ENCODE measurements at places on chromosomes 1 and 21.

DNA sequence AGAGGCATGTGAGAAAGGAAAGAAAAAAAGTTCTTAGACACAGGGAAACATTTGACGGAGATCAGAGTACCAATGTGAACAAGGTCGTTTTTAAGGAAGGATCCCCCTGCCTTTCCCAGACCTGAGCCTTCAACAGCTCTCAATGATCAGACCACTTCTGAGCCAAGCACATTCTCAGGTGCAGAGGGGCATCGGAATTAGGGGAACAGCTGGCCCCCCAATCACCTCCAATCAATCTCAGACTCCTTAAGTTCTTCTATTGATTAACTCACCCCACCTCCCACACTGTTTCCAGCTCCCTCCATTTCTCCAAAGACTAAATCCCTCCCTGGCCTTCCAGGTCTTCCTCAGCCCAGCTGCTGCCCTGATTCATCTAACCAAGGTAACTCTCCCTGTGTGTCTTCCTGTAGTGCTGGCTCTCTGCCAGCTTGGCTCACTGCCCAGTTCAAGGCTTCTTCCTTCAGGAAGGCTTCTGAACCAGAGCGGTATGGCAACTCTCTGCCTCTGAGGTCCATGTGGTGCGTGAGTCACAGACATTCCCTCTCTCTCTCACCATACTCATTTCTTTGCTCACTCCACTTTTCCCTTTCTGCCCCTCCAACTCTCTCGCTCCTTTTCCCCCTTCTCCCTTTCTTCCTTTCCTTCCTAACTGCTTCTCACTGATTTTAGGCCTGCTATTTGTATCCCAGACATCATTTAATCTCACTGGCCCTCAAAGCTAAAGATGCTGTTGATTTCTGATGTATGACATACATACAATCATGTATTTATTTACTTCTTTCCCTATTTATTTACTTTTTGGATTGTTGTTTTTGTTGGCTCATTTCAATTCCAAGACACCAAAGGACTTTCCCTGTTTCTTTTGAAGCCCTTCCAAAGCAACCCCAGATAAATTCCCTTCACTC, 18.1 kb downstream of the CFAP45 start:
- no peak for DNase-seq

- DNase-seq, result no peak
These were observed 213.7 kb downstream of the LRRC40 start for GRCh38 chr1:69991644-69992043.

DNA sequence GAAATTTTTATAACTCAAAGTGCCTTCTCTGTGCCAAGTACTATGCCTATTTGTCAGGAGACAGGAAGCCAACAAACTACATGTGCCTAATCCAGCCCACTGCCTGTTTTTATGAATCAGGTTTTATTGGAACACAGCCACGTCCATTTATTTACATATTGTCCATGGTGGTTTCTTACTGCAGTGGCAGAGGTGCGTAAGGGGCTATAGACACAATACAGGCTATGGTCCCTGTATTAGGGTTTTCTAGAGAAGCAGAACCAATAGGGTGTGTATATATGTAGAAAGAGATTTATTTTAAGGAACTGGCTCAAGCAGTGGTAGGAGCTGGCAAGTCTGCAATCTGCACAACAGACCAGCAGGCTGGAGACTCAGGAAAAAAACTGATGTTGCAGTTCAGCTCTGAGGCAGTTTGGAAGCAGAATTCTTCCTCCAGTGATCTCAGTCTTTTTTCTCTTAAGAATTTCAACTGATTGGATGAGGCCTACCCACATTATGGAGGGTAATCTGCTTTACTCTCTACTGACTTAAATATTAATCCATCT, 15.4 kb downstream of the PPIE start:
- DNase-seq, result no peak

- DNase-seq, result no peak
These were observed 7.4 kb upstream of the CELSR2 start for GRCh38 chr1:109241841-109242345.

DNA sequence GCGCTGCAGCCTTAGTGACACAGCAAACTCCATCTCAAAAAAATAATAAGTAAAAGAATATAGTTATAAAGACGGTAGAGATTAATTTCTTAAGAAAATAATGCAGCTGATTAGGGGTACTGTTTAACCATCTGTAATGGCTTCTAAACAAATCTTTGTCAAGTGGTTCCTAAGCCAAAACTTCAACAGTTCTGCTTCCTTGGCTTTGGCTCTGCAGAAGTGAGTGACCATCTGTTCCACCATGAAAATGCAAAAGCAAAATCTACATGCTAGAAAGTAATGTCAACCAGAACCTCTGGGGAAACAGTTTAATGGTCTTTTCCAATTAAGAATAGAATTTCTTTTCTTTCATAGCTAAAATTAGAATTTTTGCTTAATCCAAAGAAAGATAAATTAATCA, 8.3 kb upstream of the SH2D5 start:
- DNase-seq, result no peak

DNA sequence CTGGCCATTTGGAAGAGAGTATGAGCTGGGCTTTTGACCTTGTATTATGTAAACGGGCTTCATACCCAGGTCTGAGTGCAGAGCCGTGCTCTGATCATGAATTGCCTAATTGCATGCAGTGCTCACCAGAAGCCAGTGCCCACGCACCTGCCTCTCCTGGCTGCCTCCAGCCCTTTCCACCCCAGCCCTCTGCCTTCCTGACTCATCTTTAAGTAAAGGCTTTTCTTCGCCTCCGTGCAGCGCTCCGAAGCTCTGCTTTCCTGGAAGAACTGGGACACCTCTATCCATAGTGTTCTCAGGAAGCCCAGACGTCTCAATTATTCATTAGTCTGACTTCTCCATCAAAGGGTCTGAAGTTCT, 413.7 kb downstream of the PTPRU start:
- DNase-seq, result no peak

GRCh38 chr1:109542657-109543056, 3.0 kb downstream of the GPR61 start:
- DNase-seq, result no peak

DNA sequence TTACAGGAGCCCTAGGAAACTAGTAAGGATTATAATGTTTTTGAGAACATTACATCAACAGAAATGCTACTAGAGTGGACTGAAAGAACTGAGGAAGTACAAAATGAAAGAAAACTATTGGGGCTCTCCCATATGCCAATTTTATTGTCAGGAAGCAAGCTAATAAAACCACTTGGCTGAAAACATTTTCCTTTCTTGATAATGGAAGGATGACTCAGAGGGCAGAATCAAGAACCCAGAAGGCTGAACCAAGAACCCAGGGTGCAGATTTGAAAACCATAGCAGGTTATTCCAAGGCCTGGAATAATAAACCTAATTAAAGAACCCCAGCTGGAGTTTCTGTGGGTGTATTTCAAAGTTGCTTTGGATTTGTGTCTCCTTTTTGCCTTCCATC, 70.7 kb downstream of the RPE65 start:
- no peak for DNase-seq

- no peak for DNase-seq
These were observed 34.7 kb upstream of the PDE9A start for GRCh38 chr21:42618707-42619102.

- DNase-seq, result peak; percentile 25
These were observed 107.6 kb downstream of the FASLG start for GRCh38 chr1:172766462-172766861.

DNA sequence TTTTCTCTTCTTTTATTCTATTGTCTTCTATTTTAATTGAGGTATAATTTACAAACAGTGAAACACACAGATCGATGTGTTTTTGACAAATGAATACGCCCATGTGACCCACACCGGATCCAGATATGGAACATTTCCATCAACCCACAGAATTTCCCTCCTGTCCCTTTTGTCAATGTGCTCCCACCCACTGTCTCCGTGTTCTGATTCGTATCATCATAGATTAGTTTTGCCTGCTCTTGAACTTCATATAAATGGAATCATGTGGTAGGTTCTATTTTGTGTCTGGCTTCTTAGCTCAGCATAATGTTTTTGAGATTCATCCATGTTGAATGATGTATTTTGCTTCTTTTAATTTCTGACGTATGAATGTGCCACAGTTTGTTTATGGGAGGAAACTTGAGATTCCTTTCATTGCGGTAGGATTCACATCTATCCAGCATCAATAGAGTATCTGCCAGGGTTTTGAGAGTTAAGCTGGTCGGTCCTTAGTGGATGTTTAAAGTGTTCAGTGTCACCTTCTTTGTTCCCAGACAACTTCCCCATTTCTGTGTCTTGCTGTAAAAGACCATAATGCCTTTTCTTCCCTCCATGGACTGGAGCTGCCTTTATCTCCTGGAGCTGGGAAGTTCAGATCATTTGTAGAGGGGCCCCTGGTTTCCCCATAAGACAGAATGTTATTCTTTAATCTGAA, 14.7 kb downstream of the NAV1 start:
- DNase-seq, result no peak

GRCh38 chr1:113168946-113169345, 95.9 kb downstream of the LRIG2 start:
- DNase-seq, result no peak

GRCh38 chr1:115495625-115496024, 146.1 kb upstream of the VANGL1 start:
- DNase-seq, result no peak

DNA sequence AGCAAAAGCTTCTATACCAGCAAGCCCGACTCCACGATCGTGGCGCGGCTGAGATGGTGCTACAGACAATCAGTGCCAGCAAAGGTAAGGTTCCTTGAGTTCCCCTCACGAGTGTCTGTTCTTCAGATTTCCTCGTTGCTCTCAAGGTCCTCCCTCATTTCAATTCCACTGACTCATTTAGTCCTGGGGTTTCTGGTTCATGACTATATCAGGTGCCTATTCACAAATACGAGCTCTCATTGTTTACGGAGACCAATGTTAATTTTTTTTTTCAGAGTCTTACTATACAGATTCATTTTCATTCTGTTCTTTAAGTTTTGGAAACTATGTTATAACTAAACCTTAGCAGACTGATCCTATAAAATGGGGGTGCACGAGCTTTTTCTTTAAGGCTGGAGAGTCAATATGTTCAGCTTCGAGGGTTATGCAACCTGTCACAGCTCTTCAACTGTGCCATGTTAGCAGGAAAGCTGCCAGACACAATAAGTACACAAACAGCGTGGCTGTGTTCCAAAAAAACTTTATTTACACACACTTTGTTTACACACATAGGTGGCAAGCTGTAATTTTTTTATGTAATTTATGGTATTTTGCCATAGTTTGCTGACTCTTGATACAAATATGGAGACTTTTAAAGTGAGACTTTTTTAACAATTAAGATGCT, 134.3 kb downstream of the ZP4 start:
- no peak for DNase-seq

GRCh38 chr1:238484121-238484520, 593.4 kb upstream of the ZP4 start:
- DNase-seq, result no peak

DNA sequence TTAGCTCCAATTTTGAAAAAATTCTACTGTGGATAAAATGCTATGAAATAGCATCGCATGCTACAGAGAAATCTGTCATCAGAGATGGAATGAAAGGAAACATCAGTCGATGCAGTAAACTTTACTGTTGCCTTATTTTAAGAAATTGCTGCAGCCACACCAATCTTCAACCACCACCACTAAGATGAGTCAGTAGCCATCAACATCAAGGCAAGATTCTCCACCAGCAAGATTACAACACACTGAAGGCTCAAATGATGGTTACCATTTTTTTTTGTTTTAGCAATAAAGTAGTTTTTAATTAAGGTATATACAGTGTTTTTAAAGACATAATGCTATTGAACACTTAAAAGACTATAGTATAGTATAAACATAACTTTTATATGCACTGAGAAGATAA, 95.6 kb upstream of the JUN start:
- DNase-seq, result no peak

- DNase-seq, result no peak
These were observed 16.5 kb downstream of the MYBPH start for GRCh38 chr1:203158960-203159665.

DNA sequence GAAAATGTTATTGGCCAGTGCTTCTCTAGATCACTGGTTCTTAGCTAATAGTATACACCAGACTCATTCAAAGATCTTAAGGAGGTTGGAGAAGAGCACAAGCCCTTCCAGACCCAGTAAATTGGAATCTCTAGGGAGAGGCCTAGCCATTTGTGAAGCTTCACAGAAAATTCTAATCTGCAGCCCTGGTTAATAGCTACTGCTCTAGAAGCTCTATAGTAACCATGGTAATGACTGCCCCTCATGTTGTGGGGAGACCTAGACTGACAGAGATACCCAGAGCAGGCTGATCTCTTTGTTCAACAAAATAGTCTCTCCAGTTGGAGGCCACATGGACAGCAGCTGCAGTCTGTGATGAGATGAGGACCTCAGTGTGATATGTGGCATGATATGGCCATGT, 31.7 kb downstream of the ARID1A start:
- DNase-seq, result no peak

DNA sequence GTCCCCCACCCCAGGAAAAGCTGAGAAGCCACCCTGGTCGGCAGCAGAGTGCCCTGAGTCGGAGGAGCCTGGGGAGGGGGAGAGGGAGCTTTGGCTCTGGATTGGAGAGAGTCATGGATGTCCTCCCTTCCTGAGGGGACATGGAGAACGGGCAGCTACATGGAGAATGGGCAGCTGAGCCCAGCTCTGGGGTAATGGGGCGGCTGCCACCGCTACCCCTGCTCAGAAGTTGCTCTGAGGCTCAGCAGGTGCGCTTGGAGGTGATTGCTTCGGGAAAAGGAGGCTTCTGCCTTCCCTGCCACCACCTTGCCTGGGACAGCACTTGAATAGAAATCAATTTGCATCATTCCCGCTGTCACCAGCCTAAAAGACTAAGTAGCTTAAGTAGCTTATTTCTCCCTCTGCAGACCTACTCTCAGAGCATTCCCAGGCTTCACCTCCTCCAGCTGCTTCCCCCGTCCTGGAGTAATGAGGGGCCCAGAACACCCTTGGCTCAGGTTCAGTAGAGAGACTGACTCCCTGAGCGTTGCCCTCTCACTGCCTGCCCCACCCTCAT, 8.3 kb downstream of the DISP3 start:
- DNase-seq, result no peak

DNA sequence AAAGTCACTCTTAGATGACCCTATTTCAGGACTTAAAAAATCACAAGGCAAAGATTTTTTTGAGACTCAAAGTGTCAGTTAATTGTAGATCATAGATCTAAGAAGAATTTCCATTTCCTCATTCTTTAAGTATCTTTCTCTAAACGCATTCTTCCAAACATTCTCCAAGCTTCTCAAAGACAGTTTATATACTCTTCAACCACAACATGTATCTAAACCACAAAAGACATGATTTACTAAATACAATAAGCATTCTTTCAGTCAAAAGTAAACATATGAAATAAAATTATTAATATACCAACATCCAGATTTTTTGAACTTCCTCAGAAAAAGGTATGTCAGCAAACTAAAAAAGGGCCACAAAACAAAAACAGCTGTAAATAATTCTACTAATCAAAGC, 24.4 kb downstream of the RC3H1 start:
- DNase-seq, result no peak

GRCh38 chr1:27855085-27855484, 17.3 kb upstream of the THEMIS2 start:
- no peak for DNase-seq

DNA sequence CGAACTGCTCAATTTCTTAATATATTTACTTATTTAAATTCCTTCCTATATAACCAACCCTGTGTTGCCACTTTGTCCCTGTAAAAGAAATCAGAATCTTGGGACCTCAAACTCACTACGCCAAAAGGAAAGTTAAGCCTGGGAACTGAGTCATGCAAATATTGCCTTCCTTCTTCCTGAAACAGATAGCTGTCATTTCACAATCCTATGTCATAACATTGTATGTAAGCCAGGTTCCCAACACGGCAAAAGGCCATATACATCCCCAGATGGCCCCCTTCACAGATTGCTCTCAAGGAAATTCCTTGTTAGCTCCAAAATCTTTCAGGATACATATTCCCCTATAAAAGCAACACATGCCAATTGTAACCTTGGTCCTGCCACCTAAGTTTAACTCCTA, 39.7 kb downstream of the C21orf91 start:
- no peak for DNase-seq

- DNase-seq, result no peak
These were observed 32.2 kb downstream of the PADI6 start for GRCh38 chr1:17404034-17404684.

Data from muscle of back (tissue), 13 donors.